Left cardiac atrium (tissue), 4 donors: ENCODE measurements at places on chromosomes 2 and 18. TPM values are rescaled to one million over a fixed set of nuclear protein-coding genes. Genes with fewer than 3 reads are reported as not detected.

GRCh38 chr2:176093145-176093897 lies 800 bp downstream of the HOXD13 start:
- DNase-seq = no peak

DNA sequence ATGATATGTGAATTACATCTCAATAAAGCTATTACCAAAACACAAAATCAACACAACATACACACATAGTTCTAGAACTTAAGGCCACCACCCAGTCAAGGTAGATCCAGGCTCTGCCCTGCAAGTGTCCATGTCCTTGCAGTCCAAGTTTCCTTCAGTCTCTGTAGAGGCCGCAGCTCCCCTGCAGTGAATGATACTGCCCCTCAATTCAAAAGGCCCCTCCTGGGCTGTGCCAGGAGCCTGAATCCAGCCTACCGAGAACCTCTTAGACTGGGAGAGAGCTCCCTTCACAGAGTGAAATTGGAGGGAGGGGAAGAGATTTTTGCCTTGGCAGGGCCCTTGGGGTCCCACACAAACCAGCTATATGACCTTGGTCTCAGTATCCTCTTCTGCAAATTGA lies 42.5 kb upstream of the ATP6V1B1 start:
- no peak for DNase-seq

- DNase-seq = no peak
Observed at GRCh38 chr2:46481198-46482193, 2.1 kb downstream of the TMEM247 start.

GRCh38 chr2:70852824-70853223 lies 17.2 kb upstream of the CD207 start:
- no peak for DNase-seq

DNA sequence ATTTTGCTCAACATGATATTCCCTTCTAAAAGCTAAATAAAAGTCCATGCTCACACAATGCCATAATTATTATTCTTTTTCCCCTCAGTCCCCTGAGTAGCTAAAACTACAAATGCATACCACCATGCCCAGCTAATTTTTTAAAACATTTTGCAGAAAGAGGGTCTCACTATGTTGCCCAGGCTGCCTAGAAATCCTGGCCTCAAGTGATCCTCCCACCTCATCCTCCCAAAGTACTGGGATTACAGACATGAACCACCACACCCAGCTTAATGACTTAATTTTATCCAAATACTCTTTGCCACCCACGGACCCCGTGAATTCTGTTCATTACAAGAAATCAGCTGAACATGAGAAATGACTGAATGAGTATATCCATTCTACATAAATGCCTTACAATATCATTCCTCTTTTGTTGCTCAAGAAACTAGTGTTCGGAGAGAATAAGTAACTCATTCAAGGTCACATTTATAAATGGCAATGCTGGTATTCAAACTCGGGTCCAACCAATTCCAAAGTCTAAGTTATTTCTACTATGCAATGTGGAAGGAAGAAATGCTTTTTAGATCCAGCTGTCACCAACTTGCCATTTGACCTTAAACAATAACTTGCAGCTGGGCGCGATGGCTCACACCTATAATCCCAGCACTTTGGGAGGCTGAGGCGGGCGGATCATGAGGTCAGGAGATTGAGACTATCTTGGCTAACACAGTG lies 59.8 kb downstream of the NOL10 start:
- DNase-seq = no peak

DNA sequence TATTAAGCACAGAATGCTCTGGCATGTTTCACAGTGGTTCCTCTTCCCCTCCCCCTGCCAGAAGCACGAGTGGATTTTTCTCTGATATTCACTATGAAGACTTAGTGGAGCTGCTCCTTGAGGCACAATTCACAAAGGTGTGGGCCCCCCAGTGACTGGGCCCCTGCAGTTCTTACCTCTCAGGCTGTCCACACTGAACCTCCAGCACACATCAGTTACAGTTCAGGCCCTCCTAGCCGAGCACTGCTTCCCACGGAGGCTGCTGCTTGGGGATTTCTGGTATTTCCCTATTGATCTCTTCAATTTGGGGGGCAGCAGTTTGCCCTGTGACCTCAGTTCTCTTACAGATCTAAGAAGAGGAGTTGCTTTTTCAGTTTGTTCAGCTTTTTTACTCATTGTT lies 236.1 kb downstream of the SH3RF3 start:
- DNase-seq = no peak

The INPP1 gene
- total RNA-seq = 29.9 TPM

The CHST9 gene
- total RNA-seq = 0.44 TPM
